CMK (cell line): ENCODE measurements at places on chromosomes 4 and X.

- no peak for DNase-seq
These were observed 7.4 kb downstream of the MBNL3 start for GRCh38 chrX:132481449-132481848.

GRCh38 chr4:169071747-169072146, 61.7 kb upstream of the CBR4 start:
- DNase-seq: no peak

GRCh38 chrX:103310555-103311398, at the start of gene BEX2:
Gene BEX2 (minus strand): TSS chrX:103310990. CDS start chrX:103309976, 1,014 bp downstream.
- no peak for DNase-seq

DNA sequence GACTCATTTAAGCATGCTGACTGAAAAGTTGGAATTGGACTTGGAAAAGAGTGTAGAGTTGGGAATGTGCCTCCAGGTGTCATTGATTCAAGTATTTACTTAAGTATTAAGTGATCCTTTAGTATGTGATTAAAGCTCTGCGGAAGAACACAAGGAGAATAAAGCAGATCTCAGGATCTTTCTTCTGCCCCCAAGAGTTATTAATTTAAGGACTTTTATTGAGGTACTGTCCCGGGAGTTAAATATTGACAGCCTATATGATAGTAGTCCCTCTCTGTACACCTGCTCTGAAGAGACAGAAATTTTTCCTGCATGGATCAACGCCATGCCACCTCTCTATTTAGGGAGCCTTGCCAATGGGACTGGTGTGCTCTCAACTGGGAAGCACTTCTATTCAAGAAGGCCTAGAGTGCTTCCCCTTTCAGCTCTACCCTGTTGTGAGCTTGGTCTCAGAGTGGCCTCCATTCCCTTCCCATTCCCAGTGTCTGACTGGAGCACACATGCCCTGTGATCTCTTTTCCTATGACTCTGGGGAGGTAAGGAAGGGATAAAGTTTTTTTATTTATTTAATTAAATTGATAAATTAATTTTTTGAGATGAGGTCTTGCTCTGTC, 75.9 kb downstream of the SHISA3 start:
- DNase-seq: no peak

- DNase-seq: no peak
These were observed 1170.5 kb upstream of the AGA start for GRCh38 chr4:178612733-178613132.

GRCh38 chr4:121705521-121705920, 8.7 kb upstream of the ANXA5 start:
- no peak for DNase-seq

GRCh38 chrX:25025615-25026014, 9.8 kb upstream of the ARX start:
- no peak for DNase-seq

- no peak for DNase-seq
These were observed 167.4 kb downstream of the COL4A6 start for GRCh38 chrX:108270739-108271396.
